ENCODE measurements at places on chromosomes 3 and 15.

GRCh38 chr15:79339588-79340314, 28.8 kb downstream of the TMED3 start:
- DNase-seq: peak; percentile 66

DNA sequence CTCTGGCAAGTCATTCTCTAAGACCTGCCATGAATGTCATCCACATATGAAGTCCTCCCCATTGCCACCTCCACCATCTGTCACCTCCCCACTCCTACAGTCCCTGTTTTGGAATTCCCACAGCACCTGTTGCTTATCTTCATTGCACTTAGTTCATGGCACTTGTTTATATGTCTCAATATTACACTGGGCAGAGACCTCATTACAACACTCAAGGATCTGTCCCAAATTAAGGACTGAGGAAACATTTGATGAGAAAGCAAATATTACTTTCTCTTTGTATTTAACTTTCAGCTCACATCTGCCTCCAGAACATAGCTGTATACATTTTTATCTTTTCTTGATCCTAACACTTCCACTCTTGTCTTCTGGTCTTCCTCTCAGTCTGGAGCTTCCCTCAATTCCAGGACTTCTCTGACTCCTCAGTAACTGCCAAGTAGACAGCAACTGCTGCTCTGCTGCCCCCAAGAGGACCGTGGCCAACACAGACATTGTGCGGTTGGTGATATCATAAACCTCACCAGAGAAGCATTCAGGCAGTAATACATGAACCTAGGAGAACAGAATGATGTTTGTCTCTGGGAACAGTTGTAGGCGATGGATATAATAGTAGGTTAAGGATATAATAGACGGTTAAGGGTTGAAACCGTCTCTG, 45.0 kb upstream of the FGF12 start:
- peak; percentile 71 for DNase-seq

- DNase-seq: no peak
Measured at GRCh38 chr15:59367022-59367451, 5.6 kb downstream of the MYO1E start.

- peak; percentile 41 for DNase-seq
Measured at GRCh38 chr3:14467814-14468620, 65.6 kb downstream of the SLC6A6 start.

DNA sequence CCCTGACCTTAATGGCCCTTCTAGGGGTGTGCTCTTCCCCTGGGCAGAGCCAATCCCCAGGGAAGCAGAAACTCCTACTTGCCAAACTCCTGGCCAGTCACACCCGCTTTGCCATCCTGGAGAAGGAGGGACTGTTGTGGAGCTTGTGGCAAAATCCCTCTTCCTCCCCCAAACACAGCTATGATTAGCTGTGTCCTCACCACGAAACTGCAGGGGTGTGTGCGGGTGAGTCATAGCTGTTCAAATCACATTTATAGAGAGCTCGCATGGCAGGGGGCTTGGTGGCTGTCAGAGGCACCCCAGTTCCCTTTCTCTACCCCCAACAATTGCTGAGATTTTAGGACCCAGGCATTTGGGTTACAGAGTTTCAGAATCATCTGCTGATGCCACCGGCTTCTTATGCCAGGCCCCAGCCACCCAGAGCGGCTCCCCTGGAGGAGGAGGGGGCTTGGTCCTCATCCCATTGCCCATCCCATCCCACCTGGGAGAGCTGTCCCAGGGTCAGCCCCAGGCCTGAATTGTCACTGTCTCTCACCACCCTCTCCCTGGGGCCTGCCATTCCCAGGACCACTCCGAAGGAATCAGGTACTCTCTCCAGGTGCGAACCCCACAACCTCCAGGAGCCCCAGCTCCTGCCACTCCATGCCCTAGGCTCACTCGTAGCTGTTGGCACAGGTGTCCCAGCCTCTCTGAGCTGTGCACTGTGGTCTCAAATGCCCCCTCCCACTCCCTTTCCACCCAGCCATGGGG, 28.8 kb upstream of the MAGEF1 start:
- DNase-seq: no peak

- peak; percentile 32 for DNase-seq
Measured at GRCh38 chr3:170467571-170468147, 49.0 kb downstream of the CLDN11 start.

GRCh38 chr3:46946416-46946815, 30.1 kb downstream of the CCDC12 start:
- DNase-seq: no peak

DNA sequence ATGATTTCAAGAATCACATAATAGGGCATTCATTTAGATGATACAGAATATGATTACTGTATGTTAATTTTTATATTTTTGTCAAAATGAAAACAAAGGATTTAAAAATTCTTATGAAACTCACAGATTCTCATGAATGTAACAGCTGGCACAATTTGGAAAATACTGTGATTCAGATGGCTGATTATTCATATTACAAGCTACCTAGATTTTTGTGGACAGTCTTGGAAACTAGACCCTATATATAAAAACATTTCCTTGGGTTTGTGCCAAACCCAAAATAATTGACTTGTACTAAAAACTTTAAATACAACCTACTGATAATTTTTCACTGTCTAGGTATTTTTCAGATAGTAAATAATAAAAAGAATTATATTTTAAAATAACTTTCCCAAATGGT, 26.2 kb downstream of the ZBED2 start:
- no peak for DNase-seq

DNA sequence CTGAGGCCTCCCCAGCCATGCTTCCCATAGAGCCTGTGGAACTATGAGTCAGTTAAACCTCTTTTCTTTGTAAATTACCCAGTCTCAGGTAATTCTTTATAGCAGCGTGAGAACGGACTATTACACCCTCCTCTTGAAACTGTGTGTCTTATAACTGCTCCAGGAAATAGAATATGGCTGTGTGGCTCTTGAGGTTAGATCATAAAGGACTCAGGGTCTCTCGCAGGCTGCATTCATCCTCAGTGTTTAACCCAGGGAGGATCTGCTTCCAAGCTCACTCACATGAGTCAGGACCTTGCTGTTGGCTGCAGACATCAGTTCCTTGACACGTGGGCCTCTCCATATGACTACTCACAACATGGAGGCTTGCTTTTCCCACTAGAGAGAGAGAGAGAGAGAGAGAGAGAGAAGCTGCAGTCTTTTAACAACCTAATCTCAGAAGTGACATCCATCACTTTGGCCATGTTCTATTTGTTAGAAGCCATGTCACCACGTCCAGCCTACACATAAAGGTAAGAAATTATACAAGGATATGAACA, 114.3 kb upstream of the UBE2E1 start:
- DNase-seq: no peak

DNA sequence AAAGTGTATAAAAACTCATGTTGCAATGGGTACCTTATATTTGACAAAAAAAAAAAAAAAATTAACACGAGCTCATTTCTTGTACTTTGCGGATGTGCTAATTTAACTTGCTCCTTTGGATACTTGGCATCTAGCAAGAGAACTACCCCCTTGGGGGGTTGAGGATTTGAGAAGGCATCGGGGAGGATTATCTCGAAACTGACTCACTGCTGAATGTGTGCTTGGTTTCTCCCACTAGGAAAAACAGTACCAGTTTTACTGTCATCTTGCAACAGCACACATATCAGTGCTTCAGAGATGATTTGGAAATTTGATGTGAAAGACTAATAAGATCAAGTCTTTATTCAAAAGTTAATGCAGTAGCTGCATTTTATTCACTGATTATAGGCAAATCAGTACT, 891 bp downstream of the EXOG start:
- peak; percentile 65 for DNase-seq

- no peak for DNase-seq
Measured at GRCh38 chr3:42490243-42490642, 12.2 kb upstream of the VIPR1 start.

DNA sequence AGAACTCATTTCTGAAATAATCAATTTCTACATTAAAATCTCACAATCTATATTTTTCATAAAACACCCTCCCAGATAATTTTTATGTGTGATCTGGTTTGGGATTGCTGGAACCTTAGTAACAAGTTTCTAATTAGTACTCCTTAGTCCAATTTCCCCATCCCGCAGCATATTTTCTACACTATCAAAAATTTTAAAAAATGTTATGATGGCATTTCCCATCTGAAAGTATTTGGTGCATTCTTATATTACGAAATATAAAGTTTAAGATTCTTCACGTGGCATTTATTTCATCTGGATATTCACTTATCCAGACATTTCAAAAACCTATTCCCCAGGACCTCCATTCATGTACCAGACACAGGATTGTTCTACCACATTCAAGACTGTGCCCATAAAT, 1.5 kb downstream of the OR5H14 start:
- DNase-seq: no peak

DNA sequence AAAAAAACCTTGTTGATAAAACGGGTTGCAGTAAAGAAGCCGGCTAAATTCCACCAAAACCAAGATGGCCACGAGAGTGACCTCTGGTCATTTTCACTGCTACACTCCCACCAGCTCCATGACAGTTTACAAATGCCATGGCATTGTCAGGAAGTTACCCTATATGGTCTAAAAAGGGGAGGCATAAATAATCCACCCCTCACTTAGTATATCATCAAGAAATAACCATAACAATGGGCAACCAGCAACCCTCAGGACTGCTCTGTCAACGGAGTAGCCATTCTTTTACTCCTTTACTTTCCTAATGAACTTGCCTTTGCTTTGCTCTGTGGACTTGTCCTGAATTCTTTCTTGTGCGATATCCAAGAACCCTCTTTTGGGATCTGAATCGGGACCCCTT, 14.4 kb upstream of the CDC25A start:
- DNase-seq: no peak

DNA sequence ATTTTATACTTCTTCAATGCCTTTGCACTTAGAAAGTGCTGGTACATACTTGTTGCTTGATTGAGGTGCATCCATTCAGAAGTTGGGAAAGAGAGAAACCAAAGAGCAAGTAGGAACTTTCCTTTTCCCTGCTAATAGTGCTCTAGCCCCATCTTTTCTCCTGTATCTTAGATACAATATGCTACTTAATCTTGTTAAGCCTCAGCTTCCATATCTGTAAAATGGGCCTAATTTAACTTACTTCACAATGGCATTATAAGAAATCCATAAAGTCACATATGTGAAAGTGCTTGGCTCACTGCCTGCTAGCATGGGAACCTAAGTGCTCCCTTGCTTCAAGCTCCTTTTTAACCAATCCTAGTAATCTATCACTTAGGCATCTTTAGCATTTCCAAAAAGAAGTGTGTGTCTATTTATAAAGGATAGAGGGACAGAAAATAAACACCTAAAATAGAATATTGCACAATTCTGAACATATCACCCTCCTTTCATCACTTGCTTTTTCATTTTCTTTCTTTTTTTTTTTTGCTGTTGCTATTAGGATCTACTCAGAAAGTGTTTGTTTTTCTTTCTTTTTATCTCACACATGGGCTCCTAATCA, 28.1 kb downstream of the KCNAB1 start:
- no peak for DNase-seq

DNA sequence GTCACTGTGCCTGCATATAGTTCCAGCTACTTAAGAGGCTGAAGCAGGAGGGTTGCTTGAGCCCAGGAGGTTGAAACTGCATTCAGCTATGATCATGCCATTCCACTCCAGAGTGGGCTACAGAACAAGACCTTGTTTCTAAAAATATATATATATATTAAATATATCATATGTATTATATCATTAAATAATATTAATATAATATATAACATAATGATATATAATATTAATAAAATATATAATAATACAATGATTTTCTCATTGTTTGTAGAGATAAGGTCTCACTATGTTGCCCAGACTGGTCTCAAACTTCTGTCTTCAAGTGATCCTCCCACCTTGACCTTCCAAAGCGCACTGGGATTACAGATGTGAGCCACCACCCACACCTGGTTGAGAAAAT, 101.8 kb downstream of the NAALADL2 start:
- no peak for DNase-seq

- DNase-seq: no peak
Measured at GRCh38 chr3:30848087-30848779, 46.2 kb downstream of the GADL1 start.

DNA sequence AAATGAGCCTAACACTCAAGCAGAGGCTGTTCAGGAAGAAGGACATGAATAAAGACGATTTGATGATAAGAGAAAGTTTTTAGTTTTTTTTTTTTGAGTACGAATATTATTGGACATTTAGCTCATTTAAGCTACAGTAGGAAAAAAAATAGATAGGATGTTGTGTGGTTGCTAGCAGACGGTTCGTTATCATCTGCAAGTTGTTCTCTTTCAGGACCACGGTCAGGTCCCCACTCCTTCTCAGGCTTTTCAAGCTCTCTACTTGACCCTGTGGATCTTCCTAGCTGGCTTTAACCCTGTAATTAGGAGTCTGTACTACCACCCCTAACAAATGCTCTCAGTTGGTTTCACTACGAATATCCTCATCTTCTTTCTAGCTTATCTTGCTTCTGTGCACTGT, 1.1 kb downstream of the KCNH8 start:
- peak; percentile 0 for DNase-seq

- peak; percentile 62 for DNase-seq
Measured at GRCh38 chr15:35206060-35206675, 121.1 kb upstream of the NANOGP8 start.

- DNase-seq: no peak
Measured at GRCh38 chr15:80752204-80752603, 27.0 kb upstream of the CEMIP start.

GRCh38 chr3:56365905-56366640, 102.2 kb downstream of the ERC2 start:
- peak; percentile 56 for DNase-seq

DNA sequence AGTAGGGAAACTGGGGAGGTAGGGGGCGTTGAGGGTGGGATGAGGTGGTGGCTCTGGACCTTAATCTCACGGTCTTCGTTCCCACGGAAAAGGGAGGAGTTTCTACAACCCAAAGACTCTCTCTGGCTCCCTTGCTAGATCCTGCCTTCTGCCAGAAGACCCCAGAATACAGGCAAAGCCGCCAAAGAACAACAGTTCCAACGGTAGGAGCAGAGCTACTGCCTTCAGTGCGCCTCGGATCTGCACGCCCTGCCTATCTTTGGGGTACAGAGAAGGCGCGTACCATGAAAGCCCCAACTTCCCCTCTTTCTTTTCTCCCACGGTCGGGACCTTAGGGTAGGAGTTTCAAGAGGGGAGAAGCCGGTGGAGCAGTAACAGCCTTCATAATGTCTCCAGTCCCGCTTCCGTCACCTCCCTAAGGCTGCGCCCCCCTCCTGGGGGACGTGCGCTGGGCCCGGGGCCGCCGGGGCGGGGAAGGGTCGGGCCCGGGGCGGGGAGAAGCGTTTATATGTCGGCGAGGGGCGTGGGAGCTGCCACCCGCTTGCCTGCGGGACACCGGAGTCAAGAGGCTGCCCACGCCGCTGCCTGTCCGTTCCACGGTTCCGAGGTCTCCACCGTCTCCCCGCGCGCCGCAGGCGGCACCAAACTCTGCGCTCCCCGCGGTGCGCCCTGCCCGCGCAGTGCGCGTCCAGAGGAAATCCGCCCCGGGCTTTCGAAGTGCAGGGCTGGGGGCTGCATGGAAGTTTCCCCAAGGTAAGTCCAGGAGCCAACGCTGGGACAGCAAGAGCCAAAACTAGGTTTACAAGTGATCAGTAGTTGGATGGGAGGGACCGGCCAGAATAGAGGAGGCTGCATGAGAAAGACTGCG, at the start of gene COL6A6:
Gene COL6A6, plus strand, starts transcription at position 533 of the 868 bp plus-strand sequence. CDS start 43,188 bp downstream, outside the sequence.
- DNase-seq: no peak

Measured in NCI-H82 (cell line).